ENCODE measurements at places on chromosomes 5 and 9. TPM values are rescaled to one million over a fixed set of nuclear protein-coding genes. Genes with fewer than 3 reads are reported as not detected.

GRCh38 chr5:147801461-147801860 lies 18.9 kb upstream of the JAKMIP2 start:
- no peak for DNase-seq

Gene TMEM8B
- total RNA-seq, result 4.2 TPM

Gene CCDC192
- total RNA-seq, result not detected

DNA sequence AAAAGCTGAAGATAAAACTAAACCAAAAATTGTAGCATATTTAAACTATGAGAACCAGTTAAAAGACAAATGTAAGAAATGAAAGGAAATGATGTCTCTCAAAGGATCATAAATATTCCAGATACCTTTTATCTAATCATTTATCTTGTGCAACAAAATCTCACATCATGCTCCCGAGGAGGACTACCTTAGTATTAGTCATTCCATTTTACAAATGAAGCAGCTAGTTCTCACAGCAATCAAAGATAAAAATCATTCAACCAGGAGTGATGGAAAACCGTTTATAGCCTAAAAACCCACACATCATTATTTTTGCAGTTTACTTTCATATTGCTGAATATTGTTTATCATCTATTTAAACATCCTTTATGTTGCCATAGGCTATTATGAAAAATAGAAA lies 190.0 kb downstream of the CDH12 start:
- DNase-seq, result no peak

DNA sequence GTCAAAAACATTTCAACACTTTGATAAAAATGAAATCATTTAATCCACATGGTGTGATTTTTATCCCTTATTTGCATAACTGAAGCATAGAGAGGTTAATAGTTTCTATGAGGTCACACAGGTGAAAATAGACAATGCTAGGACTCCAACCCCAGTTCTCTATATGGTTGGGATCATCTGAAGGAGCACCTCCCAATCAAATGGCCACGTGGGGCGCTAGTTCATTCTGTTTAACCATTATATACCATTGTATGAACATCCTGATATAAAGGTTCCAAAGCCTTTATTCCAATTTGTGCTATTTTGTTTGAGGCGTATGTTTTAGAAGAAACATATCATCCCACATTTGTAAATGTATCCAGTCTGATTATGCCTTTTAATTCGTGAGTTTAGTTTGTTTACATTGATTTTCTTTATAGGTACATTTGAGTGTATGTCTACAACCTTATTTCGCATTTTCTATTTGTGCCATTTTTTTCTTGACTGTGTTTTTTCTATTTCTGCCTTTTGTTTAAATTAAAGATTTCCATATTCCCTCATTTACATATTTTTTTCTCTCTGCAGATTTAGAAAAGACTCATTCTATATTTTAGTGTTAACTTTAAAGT lies 1092.0 kb downstream of the MAT2B start:
- DNase-seq, result no peak

DNA sequence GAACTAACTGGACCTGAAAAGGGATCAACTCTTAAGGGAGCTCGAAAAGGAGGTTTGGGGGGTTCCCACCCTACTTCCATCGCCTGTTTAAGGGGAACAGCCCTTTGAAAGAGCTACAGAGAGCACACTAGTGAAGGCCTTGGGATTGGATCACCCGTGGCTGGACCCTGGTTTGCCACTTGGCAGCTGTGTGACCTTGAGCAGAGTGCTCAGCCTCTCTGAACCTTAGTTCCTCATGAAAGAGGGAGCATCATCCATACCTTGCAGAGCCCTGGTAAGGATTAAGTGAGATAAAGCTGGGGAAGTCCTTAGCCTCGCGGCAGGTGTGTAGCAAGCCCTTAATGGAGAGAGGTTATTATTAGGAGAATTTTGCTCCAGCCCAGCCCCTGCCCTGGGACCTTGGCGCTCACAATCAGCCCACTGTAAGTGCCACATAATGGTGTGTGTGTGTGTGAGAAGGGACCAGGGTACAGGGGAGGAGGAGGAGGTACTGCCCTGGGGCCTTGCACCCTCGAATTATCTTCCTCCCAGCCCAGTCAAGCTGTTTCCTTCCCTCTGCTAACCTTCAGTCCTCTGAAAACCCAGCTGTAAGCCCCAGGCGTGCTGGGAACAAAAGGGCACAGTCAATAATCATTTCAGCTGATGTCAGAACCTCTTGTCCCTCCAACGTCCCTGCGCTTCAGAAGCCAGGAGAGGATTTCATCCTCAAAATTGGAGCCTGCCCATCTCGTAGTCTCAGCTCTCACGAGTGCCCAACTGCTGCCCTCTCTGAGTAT lies 42.9 kb downstream of the FOXI1 start:
- no peak for DNase-seq

- no peak for DNase-seq
Measured at GRCh38 chr5:84168841-84169240, 215.8 kb downstream of the EDIL3 start.

- DNase-seq, result no peak
Measured at GRCh38 chr9:35705372-35705771, 15.6 kb upstream of the TPM2 start.

DNA sequence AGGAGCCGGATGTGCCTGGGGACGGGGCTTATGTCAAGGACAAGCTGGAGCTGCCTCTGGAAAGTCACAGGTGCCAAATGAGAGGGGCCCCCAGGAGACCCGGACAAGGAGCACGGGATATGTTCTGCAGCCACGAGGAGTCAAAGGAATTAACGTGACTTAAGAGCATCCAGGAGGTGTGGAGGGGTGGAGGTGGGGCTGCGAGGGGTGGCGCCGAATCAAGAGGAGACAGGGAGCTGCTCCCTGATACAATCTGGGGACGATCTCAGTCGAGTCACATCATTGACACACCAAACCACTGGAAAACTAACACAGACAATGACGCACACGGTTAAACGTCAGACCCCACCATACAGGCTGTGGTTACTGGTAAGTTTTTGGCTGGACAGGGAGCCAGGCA lies 10.4 kb downstream of the CCDC127 start:
- no peak for DNase-seq

- DNase-seq, result no peak
Measured at GRCh38 chr5:122368510-122369251, 56.6 kb downstream of the SNCAIP start.

GRCh38 chr9:19965336-19965735 lies 176.5 kb upstream of the SLC24A2 start:
- DNase-seq, result no peak
